ENCODE measurements at places on chromosomes 3 and 15. TPM values are rescaled to one million over a fixed set of nuclear protein-coding genes. Genes with fewer than 3 reads are reported as not detected.

GRCh38 chr3:63047068-63047467, 171.9 kb upstream of the CADPS start:
- H3K36me3 ChIP-seq: no peaks in the 10 kb centered on the region
- H3K4me3 ChIP-seq: no peak overlapping the region
- no peaks in the 10 kb centered on the region for H3K4me1 ChIP-seq
- H3K27me3 ChIP-seq: no peaks in the 10 kb centered on the region

CSNK1G1 gene
- polyA plus RNA-seq: 16.0 TPM

DNA sequence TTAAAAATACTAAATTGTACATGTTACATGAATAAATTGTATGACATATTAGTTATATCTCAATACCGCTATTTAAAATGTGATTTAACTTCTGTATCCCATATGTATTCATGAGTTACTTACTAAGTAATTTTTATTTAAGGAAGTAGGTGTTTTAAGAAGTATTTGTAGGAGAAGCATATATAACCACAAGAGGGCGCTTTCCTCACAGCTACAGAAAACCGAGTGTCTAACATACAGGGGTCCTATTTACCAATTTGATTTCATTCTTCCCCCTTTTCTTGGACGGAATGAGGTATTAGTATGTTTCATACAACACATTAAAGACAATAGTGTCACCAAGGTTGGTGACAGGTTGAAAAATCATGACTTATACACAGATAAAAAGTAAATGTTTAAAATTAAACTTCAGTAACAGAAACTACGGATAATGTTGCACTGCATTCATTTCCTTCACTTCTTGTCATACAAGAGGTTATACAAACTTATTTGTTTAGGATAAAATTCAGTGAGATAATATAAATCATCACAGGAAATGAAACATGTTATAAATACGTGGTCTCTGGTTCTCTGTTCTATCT, 253.6 kb downstream of the MAGI1 start:
- no peaks in the 10 kb centered on the region for H3K36me3 ChIP-seq
- no peak overlapping the region for H3K27ac ChIP-seq
- H3K4me3 ChIP-seq: no peak overlapping the region
- peak; percentile 68 for DNase-seq
- no peaks in the 10 kb centered on the region for H3K4me1 ChIP-seq
- H3K27me3 ChIP-seq: no peaks in the 10 kb centered on the region

GRCh38 chr15:76868740-76869139, 36.4 kb downstream of the SCAPER start:
- no peaks in the 10 kb centered on the region for H3K36me3 ChIP-seq
- no peak overlapping the region for H3K27ac ChIP-seq
- no peak overlapping the region for H3K4me3 ChIP-seq
- no peaks in the 10 kb centered on the region for H3K4me1 ChIP-seq
- H3K27me3 ChIP-seq: no peaks in the 10 kb centered on the region
- DNase-seq: no peak

GRCh38 chr3:103057003-103057402, 622.2 kb downstream of the ZPLD1 start:
- H3K36me3 ChIP-seq: no peaks in the 10 kb centered on the region
- H3K27me3 ChIP-seq: no peaks in the 10 kb centered on the region
- H3K27ac ChIP-seq: no peak overlapping the region
- no peaks in the 10 kb centered on the region for H3K4me1 ChIP-seq

DNA sequence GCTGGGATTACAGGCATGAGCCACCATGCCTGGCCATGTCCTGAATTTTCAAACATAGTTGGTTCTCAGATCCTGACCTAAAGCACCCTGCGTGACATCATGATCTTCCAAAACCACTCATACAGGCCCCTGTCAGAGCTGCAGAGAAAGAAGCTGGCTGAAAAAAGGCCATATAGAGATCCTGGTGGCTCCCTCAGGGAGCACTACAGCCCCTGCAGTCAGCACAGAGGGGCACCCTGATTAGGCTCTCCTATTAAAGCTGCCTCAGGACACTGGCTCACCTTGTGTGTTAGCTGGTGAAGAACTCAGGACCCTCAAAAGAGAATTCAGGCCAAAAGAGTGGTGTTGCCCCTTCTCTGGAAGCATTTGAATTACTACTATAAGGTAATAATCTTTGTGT, 249.7 kb upstream of the MCTP2 start:
- DNase-seq: no peak
- H3K27ac ChIP-seq: no peak overlapping the region
- no peaks in the 10 kb centered on the region for H3K4me1 ChIP-seq
- H3K36me3 ChIP-seq: no peaks in the 10 kb centered on the region
- H3K4me3 ChIP-seq: no peak overlapping the region

- H3K4me3 ChIP-seq: no peak overlapping the region
- peaks cover 7% of the 10 kb centered on the region for H3K4me1 ChIP-seq
- no peaks in the 10 kb centered on the region for H3K36me3 ChIP-seq
- H3K27me3 ChIP-seq: no peaks in the 10 kb centered on the region
- H3K27ac ChIP-seq: no peak overlapping the region
Measured at GRCh38 chr3:66449411-66449974, 51.3 kb downstream of the LRIG1 start.

- no peak overlapping the region for H3K4me3 ChIP-seq
- no peak overlapping the region for H3K27ac ChIP-seq
- no peaks in the 10 kb centered on the region for H3K36me3 ChIP-seq
- no peaks in the 10 kb centered on the region for H3K4me1 ChIP-seq
Measured at GRCh38 chr15:57406062-57406772, 29.9 kb downstream of the CGNL1 start.

- no peaks in the 10 kb centered on the region for H3K36me3 ChIP-seq
- no peaks in the 10 kb centered on the region for H3K27me3 ChIP-seq
- no peak overlapping the region for H3K27ac ChIP-seq
- DNase-seq: no peak
- H3K4me1 ChIP-seq: no peaks in the 10 kb centered on the region
- no peak overlapping the region for H3K4me3 ChIP-seq
Measured at GRCh38 chr3:81244231-81244630, 517.2 kb downstream of the GBE1 start.

GRCh38 chr3:10994306-10994705, 1.8 kb downstream of the SLC6A1 start:
- DNase-seq: no peak
- H3K27ac ChIP-seq: no peak overlapping the region

DNA sequence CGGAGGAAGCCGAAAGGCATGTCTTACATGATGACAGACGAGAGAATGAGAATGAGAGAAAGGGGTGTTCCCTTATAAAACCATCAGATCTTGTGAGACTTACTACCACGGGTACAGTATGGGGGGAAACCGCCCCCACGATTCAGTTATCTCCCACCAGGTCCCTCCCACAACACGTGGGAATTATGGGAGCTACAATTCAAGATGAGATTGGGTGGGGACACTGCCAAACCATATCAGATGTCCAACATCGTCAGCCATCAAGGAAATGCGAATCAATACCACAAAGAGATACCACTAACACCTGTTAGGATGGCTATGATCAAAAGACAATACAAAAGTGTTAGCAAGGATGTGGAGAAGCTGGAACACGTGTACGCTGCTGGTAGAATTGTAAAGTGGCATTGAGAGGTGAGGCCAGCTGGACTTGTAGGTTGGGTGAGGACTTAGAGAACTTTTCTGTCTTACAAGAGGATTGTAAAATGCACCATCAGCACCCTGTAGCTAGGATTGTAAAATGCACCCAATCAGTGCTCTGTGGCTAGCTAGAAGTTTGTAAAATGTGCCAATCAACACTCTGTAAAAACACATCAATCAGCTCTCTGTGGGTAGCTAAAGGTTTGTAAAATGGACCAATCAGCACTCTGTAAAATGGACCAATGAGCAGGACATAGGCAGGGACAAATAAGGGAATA, 37.5 kb downstream of the VGLL4 start:
- no peak overlapping the region for H3K27ac ChIP-seq
- peaks cover 24% of the 10 kb centered on the region for H3K4me1 ChIP-seq
- no peaks in the 10 kb centered on the region for H3K36me3 ChIP-seq
- H3K4me3 ChIP-seq: no peak overlapping the region
- no peak for DNase-seq

DNA sequence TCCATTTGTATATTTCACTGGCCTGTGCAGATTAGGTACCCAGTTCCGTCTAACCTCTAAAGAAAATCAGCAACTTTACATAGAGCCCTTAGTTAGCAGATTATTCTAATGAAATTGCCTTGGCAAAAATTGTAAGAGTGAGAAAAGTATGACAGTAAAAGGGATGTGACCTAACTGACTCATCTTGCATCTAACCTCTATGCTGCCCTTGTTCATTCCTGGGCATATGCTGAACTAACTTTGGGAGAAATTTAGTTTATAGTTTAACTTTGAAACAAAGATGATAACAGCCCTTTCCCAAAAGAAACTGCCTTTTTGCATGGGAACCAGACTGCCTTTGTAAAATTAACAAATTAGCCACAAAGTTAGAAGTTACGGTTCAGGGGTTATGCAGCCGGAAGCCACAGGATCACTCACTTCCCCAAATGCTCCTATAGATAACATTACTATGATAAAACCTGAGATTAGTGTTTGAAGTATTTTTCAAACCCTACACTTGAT, 839.8 kb upstream of the ALCAM start:
- H3K27me3 ChIP-seq: no peaks in the 10 kb centered on the region
- no peak for DNase-seq
- no peak overlapping the region for H3K4me3 ChIP-seq
- H3K27ac ChIP-seq: no peak overlapping the region
- H3K36me3 ChIP-seq: no peaks in the 10 kb centered on the region

SLITRK3 gene
- not detected for polyA plus RNA-seq

DNA sequence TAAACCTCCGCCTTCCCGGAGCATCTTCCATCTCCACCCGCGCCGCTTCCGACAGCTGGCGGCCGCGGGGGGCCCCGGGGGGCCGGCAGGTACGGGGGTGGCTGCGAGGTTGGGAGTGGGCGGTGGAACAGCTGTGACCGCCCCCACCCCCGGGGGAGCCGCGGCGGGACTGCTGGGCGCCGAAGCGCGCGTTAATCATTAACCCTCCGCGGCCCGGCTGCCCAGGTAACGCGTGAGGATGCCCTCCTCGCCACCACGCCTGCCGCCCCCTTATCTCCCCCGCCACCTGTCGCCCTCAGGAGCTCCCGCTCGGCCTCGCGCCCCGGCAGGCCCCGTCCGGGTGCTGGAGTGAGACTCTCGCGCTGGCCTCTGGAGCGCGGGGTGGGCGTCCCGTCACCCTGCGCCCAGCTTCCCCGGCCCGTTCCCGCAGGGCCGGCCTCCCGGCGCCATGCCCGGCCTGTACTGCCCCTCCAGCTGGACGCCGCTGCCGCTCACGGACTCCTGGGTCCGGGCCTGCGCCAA, 757 bp downstream of the VWA5B2 start:
- peaks cover 49% of the 10 kb centered on the region for H3K27me3 ChIP-seq
- peaks cover 4% of the 10 kb centered on the region for H3K4me1 ChIP-seq
- H3K36me3 ChIP-seq: no peaks in the 10 kb centered on the region

DNA sequence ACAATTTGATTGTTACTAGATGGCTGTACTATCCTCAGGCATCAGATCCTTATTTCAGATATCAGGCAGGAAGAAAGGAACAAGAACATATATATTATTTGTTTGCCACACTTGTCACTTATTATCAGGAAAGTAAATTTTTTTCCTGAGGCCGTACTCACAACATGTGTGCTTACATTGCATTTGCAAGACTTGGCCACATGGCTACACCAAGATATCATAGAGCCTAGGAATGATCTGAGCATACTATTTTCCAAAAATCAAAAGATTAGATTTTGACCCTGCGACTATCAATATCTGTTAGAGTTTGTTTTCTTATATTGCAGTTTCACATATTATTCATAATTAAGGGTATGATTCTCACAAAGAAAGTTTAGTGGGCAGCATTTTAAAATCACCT, 426.2 kb upstream of the BCHE start:
- H3K27me3 ChIP-seq: no peaks in the 10 kb centered on the region
- no peak overlapping the region for H3K4me3 ChIP-seq
- DNase-seq: no peak

DNA sequence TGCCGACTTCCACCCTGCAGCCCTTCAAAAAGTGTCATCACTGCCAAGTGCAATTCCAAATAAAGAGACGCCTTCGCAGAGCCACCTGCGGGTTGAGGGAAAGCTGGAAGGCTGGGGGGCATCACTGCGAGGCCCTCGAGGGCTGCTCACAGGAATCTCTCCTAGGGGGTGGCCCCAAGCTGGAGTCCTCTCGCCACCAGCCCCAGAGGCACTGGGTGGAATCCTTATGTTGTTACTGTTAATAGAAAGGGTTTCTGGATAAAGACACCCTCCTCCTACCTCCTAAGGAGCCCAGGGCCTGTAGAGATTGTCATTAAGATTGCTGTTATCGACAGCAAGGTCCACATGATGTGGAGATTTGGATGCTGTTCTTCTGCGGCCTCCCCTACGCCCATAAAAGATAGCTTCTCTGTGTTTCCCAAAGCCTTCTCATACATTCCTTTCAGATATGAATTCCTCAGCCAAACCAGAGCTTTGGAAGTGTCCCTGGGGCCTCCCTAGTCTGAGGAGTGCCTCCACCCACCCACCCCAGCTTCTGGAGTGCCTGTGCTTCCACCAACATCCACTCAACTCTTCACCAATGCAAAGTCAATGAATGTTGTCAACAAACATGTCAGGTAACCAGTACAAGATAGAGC, 512.7 kb downstream of the SHQ1 start:
- no peaks in the 10 kb centered on the region for H3K36me3 ChIP-seq
- no peak overlapping the region for H3K27ac ChIP-seq
- H3K27me3 ChIP-seq: peaks cover 5% of the 10 kb centered on the region

FBXL22 gene
- 0.87 TPM for polyA plus RNA-seq

DNA sequence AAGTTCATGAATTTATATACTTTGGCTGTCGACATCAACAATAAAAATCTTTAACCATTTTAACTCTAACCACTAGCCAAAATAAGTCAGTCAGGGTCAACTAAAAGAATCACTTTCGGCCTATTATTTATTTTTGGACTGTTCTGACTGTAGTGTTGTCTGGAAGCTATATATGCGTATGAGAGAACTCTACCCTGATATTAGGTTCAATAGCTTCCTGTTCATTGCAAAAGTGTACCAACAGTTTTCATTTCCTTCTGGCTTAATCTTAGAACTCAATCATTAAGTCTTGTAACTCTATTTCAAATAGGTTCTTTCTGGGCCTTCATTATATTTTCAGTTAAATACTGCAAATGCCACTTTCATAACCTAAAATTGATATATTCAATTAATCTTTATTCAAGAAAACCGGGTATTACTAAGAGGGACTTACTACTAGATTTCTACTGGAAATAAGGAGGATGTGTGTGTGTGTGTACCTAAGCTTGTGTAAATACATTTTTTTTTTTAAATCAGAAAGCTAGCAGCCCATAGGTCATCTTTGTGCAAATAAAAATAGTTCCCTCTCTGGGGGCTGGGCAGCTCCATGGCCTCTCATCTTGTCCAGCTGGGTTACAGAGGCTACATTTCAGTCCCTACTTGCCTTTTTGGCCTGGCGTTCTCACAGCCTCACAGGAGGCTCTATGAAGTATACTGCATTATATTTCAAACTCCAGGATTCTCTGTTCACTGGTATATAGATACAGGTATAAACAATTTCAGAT, 5.8 kb downstream of the SERPINI2 start:
- H3K27ac ChIP-seq: no peak overlapping the region
- no peak overlapping the region for H3K4me3 ChIP-seq
- DNase-seq: no peak
- H3K4me1 ChIP-seq: no peaks in the 10 kb centered on the region

- H3K4me1 ChIP-seq: no peaks in the 10 kb centered on the region
- DNase-seq: no peak
Measured at GRCh38 chr3:64083575-64083974, 60.3 kb upstream of the PSMD6 start.

GRCh38 chr15:80073197-80073596, 13.7 kb downstream of the ZFAND6 start:
- H3K27me3 ChIP-seq: no peaks in the 10 kb centered on the region
- H3K36me3 ChIP-seq: no peaks in the 10 kb centered on the region
- no peak for DNase-seq
- H3K4me3 ChIP-seq: peak overlapping the region; percentile 53
- no peak overlapping the region for H3K27ac ChIP-seq
- H3K4me1 ChIP-seq: peaks cover 3% of the 10 kb centered on the region

MAPKAPK3 gene
- polyA plus RNA-seq: 44.6 TPM

CLCN2 gene
- polyA plus RNA-seq: 1.7 TPM

CPLX3 gene
- not detected for polyA plus RNA-seq
